Stimulated activated CD8-positive, alpha-beta memory T cell treated with anti-CD3 and anti-CD28 coated beads, Interleukin-15, amount 100 ng/mL, for 4 hours (primary cell): ENCODE measurements at places on chromosomes 6 and 20.

DNA sequence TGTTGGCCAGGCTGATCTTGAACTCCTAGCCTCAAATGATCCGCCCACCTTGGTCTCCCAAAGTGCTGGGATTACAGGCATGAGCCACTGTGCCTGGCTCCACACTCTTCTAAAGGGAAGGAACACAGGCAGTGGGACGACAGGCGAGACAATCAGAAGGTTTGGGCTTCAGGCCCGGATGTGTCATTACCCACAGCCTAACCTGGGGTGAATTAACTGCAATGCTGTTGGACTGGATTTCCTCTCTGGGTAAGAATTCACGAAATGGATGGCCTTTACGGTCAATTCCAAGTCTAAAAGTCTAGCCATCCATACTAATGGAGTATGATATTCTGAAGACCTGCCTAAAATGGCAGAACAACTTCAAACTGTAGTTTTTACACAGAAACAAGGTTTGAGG is 83.7 kb upstream of the CCDC28A start:
- no peak for DNase-seq

- no peak for DNase-seq
These were observed 21.2 kb downstream of the CLVS2 start for GRCh38 chr6:123017104-123017682.

DNA sequence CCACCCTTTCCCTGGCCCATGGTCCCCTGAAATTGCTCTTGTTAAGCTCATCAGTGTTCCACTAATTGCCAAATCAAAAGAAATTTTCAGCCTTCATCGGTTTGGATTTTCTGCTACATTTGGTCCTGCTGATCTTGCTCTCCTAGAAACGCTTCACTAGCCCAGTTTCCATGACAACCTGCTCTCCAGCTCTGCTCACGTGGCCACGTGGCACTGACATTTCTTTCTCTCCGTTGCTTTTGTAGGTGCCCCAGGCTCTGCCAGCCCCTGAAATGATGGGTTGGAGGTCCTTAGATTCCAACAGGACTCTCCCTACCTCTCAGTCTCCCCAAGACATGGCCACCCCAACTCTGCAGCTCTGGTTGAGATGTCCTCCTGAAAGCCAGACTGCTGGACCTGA is 45.8 kb upstream of the NNAT start:
- no peak for DNase-seq

- no peak for DNase-seq
These were observed 284.0 kb upstream of the RUNX2 start for GRCh38 chr6:45044086-45044485.

- no peak for DNase-seq
These were observed 76.2 kb downstream of the SMOC2 start for GRCh38 chr6:168516944-168517741.

DNA sequence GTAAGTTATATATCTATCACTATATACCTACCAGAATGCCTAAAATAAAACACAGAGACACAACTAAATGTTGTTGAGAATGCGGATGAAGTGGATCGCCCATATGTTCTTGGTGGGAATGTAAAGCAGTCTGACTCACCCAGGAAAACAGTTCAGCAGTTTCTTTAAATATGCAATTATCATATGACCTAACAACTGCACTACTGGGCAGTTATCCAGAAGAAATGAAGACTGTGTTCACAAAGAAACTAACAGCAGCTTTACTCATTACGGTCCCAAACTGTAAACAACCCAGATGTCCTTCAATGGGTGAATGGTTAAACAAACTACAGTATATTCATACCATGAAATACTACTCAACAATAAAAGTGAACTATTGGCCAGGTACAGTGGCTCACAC is 14.3 kb upstream of the ZC3H12D start:
- no peak for DNase-seq

DNA sequence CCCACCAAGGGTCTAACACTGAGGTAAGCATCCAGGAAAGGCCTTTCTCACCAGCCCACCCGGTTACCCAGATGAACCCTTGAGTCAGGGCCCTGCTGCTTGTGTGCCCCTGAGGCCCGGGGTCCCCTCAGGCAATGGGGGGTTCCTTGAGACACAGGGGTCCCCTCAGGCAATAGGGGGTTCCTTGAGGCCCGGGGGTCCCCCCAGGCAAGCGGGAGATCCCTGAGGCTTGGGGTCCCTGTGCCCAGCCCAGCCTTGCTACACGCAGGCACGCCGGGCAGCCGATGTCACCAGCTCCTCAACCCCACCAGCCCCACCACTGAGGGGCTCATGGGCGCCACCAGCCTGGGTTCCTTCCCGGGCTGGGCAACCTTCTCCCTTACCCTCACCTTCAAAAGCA is 247.2 kb downstream of the TTLL2 start:
- no peak for DNase-seq

DNA sequence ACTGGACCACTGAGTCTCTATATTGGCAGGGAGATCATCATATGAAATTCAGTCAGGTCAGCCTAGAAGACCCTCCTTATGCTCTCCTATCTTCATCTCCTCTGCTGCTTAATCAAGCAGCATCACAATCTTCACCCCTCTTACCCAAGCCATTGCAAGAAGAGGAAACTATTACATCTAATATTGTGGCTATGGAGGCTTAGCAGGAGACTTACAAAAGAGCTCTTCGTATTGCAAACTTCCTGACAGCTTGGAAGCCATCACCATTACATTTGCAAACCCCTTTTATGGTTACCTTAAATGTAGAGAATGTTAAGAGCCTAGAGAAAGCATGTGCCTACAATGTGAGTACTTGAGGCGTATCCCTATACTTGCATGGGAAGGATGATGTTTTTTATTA is 87.2 kb upstream of the STXBP5 start:
- no peak for DNase-seq

DNA sequence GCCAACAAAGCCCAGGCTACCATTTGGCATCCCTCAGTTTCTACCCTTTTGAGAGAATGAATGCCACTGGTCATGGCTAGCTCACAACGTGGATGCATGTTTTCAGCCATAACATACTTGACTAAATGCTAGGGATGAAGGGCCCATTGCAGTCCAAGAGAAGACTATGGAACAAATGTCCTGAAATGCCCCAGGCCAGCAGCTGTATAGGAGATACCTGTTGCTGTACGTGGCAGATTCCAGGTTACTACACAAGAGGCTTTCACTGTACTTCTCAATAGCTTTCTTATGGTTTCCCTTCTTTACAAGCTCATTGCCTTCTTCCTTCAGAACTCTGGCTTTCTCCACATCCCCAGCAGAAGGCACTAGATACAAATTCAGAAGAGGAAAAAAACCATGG is 11.7 kb downstream of the TOMM34 start:
- no peak for DNase-seq

- no peak for DNase-seq
These were observed 56.8 kb downstream of the SMAP1 start for GRCh38 chr6:70724524-70724923.

DNA sequence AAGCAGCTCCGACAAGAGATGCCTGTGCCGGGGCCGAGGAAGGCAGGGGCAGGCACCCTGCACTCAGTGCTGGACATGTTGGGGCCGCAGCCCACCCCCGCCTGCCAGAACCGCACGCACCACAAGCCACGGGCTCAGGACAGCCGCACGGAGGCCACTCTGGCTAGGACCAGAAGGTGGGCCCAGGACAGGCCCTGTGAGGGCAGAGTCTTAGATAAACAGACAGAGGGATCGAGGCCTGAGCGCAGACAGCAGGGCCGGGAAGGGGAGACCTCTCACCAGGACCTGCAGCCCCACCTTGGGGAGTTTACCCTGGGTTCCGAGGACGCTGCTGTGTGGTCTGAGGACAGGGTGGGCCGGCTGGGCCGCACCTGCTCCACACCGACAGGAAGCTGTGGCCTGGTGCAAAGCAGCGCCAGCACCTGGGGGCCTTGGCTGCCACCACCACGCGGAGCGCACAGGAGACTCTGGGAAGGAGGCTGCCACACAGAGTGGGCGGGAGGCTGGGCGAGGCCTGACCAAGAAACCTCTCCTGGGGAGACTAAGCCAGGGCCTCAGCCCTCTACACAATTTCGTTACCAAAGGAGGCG is 32.0 kb downstream of the KCNQ2 start:
- no peak for DNase-seq

DNA sequence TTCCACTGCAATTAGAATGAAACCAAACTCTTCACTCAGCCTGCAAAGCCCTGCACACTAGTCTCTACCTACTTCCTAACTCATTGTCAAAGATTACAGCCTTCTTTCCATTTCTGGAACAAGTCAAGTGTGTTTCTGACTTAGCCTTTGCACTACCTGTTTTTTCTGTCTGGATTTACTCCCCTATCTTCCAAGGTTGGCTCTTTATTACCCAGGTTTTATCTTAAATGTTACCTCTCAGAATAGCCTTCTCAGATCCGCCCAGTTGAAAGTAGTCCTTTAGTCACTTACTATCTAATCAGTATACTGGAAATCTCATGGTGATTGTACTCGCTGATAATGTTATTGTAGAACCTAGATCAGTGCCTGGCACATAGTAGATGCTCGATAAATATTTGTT is 42.7 kb downstream of the TBPL1 start:
- DNase-seq: no peak

GRCh38 chr20:38215194-38216182 is 45.0 kb downstream of the KIAA1755 start:
- DNase-seq: no peak

- no peak for DNase-seq
These were observed 35.6 kb downstream of the CNKSR3 start for GRCh38 chr6:154474648-154475428.

DNA sequence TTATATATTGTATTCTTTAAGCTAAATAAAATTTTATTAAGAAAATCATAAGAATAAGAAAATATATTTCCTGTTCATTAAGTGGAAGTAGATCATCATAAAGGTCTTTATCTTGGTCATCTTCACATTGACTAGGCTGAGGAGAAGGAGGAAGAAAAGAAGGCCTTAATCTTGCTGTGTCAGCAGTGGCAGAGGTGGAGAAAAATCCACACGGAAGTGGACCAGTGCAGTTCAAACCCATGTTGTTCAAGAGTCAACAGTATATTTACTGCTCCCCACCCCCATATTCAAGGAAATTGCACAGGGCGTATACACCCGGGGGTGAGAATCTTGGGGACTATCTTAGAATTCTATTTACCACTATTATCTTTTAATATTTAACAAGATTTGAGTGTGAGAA is 178.6 kb upstream of the SCGN start:
- no peak for DNase-seq

DNA sequence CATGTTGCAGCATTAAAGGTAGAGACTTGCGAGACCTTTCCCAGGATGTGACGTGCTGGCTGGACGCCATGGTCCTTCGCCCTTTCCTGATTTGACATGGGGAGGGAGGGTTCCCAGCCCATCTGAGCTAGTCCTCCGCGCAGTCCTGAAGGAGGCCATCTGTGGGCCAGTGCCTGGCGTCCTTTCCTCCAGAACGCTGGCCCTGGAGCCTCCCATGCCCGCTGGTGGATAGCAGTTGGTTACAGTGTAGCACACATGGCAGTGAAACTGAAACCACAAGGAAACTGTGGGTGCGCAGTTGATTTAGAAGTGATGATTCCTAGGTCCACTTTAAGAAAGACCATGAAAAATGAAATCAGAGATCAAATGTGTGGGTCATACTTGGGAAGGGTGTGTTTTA is 193.7 kb downstream of the CDH4 start:
- DNase-seq: no peak

DNA sequence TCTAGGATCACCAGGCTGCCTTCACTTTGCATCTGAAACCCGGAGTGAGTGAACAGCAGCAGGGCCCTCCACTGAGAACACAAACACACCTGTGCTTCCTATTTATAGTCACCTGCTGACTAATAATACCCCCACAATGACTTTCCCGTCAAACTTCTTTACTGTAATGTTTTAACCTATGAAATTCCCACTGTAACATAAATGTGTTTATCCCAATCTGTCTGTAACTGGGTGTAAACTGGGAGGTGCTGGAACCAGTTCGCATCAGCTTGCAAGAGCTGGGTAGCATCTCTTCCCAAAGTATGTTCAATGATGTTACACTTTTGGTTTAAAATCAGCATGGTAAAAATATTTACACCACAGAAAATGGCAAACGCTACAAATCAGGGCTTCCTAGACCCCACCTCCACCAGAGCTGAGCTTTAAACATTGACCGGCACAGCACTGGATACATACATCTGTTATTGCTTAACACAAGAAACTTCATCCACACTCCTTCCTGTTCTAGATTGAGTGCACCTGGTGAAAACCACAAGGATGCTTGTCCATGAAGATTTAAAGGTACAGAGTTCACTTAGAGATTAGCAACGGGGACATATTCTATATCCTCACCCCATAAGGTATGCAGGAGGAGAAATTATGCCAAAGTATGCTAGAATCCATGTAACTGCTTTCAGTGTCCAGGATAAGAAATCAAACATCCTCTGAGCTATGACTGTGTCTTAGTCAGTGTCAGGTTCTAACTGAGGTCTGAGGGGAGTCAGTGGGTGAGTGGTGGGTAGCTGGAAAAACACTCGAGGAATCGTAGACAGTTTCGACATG is 79.0 kb downstream of the ALDH8A1 start:
- no peak for DNase-seq
